ENCODE measurements at places on chromosomes 5 and 9.

- no peak for DNase-seq
Measured at GRCh38 chr9:85142968-85143367, 473.4 kb downstream of the NTRK2 start.

- no peak for DNase-seq
Measured at GRCh38 chr9:106875529-106875928, 12.6 kb downstream of the ZNF462 start.

DNA sequence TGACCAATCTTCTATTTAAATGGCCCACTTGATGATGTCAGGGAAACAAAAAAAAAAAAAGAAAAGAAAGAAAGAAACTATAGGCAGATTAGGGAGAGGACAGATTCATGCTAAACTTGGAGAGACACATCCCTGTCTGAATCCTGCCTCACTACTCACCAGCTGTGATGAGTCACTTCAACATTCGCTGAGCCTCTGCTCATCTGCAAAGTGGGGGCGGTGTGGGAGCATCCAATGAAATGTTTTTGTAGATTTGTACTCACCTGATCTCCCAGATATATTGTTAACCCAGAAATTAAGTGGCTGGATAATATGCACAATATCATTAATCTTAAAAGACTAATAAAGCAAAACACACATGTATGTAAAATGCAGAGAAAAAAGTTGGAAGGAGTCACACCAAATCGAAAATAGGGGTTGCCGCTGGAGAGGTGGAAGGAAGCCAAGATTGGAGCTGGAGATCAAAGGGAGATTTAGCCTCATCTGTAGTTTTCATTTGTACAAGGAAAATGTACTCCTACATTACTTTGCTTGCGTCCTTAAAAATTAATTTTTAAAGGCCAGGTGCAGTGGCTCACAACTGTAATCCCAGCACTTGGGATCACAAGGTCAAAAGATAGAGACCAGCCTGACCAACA is 17.0 kb upstream of the ERGIC1 start:
- DNase-seq, result no peak

DNA sequence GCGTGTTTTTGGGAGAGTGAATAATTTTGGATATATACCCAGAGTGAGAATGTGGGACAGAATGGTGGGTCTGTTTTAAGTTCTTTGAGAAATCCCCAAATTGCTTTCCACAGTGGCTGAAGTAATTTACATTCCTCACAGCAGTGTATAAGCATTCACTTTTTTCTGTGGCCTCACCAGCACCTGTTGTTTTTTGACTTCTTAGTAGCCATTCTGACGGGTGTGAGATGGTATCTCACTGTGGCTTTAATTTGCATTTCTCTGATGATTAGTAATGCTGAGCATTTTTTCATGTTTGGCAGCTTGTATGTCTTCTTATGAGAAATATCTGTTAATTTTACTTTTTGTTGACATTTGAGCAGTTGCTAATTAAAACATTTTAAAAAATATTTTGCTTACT is 9.4 kb upstream of the SPATA31D1 start:
- no peak for DNase-seq

DNA sequence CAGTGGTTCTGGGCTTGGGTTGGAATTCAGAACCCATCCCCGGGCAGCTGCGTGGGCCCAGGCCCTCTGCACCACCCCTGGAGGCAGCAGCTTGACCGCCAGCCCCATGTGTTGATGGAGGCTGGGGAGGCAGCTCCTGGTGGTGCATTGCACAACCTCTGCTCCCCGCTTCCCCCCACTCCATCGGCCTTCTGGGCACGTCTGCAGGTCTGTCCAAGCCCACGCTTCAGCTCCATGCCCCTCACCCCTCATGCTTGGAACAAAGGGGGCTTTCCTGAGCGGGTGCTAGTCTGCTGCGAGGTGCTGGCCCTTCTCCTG is 1.4 kb downstream of the NCS1 start:
- DNase-seq, result no peak

- DNase-seq, result no peak
Measured at GRCh38 chr9:1058826-1059487, 8.8 kb downstream of the DMRT2 start.

DNA sequence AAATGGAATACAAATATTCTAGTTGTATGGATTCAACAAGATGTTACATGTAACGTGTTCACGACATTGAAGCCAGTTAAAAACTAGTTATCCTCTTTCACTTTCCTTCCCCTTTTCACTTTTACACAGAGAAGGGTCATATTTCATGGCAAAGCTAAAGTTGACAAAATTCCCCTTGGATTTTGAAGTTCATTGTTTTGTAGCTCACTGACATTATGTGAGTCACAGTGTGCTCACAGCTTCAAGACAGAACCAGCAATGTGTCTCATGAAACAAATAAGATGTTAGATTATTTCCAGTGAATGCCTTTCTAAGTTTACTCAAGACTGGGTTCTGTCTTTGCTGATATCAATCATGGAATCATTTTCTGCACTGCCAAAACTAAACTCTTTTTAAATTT is 535.5 kb upstream of the GRIN3A start:
- DNase-seq, result no peak

- no peak for DNase-seq
Measured at GRCh38 chr5:95668216-95668615, 14.6 kb downstream of the SPATA9 start.

- no peak for DNase-seq
Measured at GRCh38 chr5:132772291-132773070, 4.6 kb downstream of the SEPTIN8 start.
